ENCODE measurements at places on chromosomes 3 and 15.

DNA sequence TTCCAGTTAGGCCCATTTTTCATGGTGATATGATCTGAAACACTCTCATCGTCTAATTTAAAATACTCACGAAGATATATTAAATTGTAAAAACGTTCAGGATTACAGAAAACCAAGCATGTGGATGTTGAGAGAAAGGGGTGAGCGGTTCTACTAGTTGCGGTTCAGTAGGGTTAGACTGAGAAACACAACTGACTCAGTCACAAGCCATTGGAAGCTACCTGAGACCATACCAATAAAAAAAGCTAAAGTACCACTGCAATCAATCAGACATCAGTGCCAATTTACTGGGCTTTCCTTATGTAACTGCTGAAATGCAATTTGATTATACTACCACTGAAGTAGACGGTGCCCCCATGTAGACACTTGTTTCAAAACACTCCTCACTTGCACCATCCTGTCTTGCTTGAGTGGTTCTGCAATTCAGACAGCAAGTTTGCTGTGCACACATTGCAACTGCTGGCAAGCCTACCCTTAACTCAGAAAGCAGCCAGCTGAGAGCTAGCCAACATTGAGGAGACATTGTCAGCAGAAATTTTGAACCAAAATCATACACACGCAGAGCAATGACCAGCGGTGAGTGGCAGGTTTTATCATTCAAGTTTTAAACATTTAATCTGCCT, 368.7 kb upstream of the ARHGEF26 start:
- DNase-seq: no peak

GRCh38 chr3:134392336-134392983, 18.2 kb upstream of the AMOTL2 start:
- DNase-seq: no peak

DNA sequence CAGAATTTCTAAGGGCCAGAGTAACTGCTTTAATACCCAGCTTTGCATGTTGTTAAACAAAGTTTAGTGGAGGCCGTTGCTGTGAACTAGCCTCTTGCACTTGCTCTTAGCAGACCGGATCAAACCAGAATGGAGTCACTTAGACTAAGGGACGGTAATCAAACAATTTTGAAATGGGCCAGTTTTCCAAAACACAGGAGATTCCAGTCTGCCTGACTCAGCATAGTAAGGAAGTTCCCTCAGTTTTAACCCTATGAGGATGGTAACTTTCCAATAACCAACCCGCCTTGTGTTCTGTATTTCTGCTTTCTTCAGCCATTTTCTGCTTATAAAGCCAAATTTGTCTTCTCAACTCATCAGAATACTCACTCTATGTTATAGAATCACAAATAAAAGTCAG, 77.2 kb upstream of the WDR72 start:
- no peak for DNase-seq

- no peak for DNase-seq
These were observed 128.2 kb downstream of the UBE2E2 start for GRCh38 chr3:23331141-23331935.

DNA sequence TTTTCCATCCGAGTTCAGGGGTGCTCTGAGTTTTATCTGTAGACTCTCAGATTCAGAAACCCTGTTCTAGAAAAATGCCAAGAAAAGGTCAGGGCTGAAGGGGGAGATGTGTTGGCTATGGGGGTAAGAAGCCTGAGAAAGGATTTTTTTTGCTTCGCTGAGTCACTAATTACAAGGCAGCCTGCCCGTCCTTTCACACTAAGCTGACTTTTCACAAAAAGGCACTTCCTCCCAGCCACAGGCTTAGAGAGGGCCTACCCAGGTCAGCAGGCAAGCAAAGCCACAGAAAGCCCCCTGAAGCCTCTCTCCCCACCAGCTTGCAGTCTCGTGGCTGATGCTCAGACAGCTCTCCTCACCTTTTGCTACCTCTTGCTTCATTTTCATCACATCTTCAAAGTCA, 192.6 kb upstream of the PRICKLE2 start:
- DNase-seq: no peak

- no peak for DNase-seq
These were observed 65.5 kb downstream of the GALK2 start for GRCh38 chr15:49235446-49236124.

GRCh38 chr3:99953596-99953995, 135.9 kb downstream of the CMSS1 start:
- no peak for DNase-seq

DNA sequence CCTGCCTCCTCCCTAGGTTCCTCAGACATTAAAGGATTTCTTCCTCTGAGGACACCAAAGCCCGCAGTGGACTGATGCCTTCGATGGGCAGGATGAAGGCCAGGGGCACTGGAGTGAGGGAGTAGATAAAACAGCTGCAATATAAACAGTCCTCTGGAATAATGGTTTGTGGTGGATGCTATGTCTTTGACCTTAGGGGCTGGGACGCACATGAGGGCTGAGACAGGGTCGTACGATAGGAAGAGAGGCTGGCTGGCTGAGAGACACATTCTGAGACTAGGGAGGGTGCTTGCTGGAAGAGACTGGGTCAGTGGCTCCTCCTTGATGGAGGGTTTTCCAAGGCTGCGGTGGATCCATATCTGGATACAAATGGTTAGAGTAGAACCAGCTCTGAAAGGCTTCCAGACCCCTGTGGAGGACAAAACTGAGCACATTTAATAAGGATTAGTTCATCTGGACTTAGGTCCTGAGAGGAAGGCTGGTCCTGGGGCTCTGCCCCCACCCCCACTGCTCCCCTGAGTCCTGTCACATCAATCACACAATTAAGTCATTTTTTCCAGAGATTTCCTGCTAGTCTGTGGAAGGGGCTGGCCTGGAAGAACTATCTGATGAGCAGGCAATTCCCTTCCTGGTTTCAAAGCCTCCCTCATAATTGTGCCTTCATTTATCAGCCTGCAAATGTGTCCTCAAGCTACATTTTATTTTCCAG, 15.8 kb downstream of the TBC1D21 start:
- no peak for DNase-seq

- no peak for DNase-seq
These were observed at the start of gene HOMER2 for GRCh38 chr15:82952158-82953081. TSS of gene HOMER2 (minus strand) at chr15:82952720. CDS start at chr15:82952535, 185 bp downstream.

All from stimulated activated CD4-positive, alpha-beta T cell treated with anti-CD3 and anti-CD28 coated beads, Interleukin-4, amount 100 ng/mL, for 48 hours (primary cell).